Body of pancreas (tissue), 4 donors: ENCODE measurements at places on chromosomes 1 and 21.
A peak's percentile ranks its signal among the peaks of the same experiment; 100 is the strongest.

GRCh38 chr1:57131257-57131656 is 165.4 kb upstream of the C8B start:
- no peak for DNase-seq

- no peak for DNase-seq
Measured at GRCh38 chr1:224819861-224820260, 109.6 kb upstream of the DNAH14 start.

- DNase-seq = no peak
Measured at GRCh38 chr1:66298464-66298863, 235.5 kb upstream of the SGIP1 start.

- DNase-seq = no peak
Measured at GRCh38 chr1:89837036-89837481, 16.2 kb downstream of the LRRC8D start.

DNA sequence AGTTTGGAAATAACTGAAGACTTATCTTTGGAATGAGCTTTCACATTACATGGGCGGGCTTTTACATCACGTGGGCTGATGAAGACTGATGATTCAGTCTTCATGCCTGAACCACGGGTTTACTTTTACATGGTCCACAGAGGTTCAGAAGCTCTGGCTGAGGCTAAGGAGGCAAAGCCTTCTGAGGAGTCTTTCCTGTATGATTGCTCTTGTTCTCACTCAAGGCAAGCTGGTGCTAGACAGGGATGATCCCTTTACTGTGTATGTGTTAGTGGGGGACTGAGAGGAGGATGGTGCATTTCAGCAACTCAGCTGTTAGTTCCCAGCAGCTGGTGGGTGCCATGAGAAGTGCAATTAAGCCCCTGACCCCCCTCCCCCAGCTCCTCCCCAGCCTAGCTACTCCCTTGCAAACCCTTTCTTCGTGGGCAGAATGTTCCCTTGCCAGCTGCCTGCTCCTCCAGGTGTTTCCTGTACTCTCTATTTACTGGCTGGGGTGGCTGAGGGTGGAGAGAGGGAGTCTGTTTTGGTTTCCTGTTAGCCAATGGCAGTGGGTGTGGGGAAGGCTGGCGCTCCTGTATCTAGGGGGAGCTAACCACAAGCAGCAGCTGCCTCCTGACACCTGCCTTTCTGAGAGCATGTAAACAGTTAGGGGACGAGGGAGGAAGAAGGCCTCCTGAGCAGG is 15.4 kb downstream of the BTG2 start:
- peak; percentile 83 for DNase-seq

- DNase-seq = no peak
Measured at GRCh38 chr1:26799479-26800142, 11.9 kb downstream of the PIGV start.

DNA sequence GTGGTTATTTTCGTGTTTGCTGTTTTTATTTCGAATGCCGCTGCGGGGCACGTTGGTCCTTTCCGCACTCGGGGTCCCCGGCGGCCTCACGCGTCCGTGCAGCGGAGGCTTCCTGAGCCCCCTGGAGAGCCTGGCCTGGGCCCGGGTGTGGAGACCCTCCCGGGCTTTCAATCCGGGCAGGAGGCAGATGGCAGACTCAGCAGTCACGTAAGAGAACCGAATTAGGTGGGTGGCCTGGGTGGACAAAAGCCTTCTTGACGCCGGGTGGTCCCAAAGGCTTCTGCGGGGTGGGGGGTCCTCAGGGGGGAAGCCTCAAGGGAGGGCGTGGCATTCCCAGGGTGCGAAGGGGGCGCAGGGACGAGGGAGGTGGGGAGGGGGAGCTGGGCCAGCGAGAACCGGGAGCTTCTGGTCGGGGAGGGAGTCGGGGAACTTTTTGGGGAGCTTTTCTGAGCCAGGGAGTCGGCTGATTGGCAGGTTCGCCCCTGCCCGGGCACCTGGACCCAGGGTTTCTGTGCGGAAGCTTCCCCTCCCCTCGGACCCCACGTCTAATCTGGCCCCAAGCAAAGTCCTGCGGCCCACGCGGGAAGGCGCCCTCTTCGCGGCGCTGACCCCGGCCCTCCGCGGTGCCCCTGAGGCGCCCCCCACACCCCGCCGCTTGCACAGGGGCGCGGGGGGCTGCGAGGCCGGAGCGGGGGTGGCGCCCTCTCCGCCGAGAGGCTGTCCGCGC is 1.3 kb upstream of the HES4 start:
- DNase-seq = no peak

GRCh38 chr1:7070389-7071029 is 285.3 kb downstream of the CAMTA1 start:
- DNase-seq = peak; percentile 68

DNA sequence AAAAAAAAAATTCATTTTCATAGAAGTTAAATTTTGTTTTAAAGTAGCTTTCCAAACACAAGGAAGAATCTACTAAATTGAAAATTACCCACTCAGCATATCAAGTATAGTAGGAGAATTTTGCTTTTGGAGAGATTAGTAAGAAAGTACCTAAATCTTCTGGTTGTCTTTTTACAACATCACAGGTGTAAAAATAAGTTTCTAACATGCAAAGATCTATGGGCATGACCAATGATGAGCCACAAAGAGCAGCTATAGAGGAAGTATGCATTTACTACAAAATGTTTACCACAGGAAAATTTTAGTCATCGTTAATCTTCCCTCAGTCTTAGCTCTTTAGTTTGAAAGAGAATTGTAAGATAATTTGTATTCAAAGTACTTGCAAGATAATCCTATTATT is 28.1 kb downstream of the ANGPTL3 start:
- no peak for DNase-seq

- no peak for DNase-seq
Measured at GRCh38 chr1:110083061-110083865, 12.8 kb upstream of the ALX3 start.
